ENCODE measurements at places on chromosomes 6 and 20.

DNA sequence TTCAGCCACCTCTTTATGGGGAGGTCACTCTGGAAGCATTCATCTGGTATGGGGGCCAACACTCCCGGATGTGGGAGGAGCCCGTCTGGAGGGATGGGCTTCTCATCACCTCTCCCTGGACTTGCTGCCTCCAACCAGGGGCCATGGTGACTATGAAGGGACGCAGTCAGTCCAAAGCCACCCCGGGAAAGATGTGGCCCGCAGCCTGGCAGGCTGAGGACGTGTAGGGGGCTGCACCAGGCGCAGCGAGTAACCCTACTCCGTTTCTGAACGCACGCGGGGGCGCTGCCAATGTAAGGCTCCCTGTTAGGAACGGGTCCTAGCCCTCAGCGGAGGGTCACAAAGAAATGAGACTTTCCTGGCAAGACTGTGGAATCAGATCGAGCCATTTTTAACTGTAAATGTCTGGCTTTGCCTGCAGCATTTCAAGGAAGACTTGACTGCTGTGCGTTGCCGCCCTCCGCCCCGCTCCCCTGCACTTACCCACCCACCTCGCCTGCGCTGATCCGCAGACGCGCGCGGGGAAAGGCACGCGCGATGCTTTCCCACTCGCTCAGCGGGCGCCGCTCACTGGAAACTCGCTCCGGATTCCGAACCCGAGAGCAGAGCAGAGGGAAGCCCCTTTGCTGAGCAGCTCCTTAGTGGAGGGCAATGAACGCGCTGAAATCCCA is 55.1 kb downstream of the IL20RA start:
- no peak for DNase-seq

DNA sequence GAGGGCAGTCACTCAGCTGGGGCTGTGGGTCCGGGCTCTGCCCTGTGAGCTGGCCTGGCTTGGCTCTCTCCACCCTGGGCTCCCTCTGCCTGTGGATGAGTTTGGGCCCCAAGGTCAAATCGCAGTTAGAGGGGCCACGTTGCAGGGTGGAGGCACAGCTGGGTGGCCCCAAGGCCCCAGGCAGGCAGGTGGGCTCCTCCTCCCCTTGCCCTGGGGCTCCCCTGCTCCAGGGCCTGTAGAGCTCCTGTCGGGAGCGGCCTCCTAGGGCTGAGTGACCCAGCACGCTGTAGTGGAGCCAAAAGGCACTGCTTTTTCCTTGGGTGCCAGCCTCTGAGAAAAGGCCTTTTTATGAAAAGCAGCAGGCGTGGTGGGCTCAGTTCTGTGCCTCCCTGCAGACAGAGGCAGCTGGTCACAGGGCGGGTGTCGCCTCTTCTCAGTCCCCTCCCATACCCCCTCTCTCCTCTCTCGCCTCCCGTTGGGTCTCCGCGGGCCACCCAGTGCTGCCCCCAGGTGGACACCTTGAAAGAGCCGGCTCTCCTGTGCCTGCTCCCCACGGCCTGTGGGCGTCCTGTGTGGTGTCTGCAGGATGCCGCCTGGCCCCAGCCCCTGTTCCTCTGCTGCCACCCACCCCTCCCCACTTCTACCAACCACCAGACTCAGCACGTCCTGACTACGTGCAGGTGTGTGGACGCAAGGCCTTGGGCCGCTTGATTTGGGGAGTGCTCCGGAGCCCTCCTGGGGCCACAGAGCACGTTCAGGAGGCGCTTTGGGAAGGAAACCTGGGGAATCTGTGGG is 13.2 kb downstream of the SS18L1 start:
- no peak for DNase-seq

DNA sequence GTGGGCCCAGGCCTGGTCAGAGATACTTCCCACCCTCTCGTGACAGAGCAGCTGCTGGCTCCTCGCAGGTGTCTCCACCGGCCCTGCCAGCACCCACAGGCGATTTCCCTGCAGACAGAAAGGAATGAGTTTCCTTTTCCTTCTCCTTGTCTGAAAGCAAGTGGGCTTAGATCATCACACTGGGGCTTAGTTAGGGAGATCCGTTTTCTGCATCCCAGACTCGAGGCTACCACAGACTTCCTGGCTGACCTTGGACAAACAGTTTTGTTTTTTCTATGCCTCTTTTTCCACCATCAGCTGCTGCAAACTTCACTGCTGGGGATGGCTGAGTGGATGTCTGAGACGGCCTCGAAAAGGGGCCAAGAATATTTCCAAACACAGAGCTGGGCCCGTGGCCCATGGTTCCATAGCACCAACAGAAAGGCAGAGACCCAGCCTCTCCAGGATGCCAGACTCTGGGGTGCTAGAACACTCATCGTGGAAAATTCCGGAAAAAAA is 86.5 kb downstream of the BANF2 start:
- DNase-seq, result no peak

GRCh38 chr6:116413357-116413756 is 42.6 kb downstream of the DSE start:
- no peak for DNase-seq

DNA sequence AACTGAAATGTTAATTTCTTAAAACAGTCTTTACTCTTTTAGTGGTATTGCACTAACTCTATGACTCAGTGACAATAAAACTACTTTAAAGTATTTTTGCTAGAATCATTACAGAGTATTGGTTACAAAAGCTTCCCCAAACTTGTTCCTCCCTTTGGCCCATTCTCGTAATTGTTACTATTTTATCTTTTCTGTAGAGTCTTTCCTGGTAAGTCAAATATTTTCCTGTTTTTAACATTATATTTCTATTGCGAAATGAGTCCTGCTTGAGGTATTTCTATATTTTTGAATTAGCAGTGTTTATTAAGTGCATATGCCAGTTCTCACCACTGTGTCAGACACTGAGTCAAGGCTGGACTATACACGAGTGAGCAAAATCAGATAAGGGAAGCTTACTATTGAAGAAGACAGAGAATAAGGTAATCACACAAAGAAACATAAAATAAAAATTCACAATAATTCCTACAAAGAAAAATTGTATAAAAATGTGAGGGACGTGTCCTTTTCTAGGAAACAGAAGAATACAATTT is 970.5 kb downstream of the EYS start:
- DNase-seq, result no peak

GRCh38 chr20:62772619-62772989 is 23.7 kb upstream of the MRGBP start:
- no peak for DNase-seq

DNA sequence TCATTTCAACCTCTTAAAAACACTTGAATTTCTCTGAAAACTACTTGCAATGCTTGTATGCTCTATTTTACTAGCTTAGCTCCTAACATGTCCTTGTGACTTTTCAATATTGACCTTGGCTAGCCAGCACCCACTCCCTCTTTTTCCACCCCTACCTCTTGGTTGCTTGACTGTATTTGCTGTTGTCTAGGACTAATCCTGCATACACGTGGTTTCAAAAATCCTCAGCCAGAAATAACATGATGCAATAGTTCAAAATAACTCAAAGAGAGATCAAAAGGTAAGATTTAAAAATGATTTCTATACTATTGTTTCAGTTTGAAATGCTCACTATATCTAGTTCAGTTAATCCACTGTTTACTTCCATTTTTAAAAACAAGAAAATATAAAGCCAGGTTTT is 102.3 kb upstream of the TBX18 start:
- DNase-seq, result no peak

DNA sequence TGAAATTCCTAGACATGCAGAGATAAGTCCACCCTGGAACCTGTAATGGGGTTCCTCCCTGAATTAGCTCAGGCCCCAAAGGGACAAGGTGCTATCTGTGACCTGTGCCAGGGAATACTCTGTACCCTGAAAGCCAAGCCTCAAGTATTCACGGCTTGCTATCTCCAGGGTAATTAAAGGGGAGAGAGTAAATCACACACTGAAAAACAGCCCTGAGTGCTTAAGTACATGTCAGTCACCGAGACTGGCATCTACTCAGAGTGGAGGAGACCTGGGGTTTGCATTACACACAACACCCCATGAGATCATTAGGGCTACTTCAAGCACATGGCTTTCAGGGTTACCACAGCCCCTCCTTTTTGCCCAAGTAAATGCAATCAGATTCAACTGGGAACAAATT is 188.1 kb downstream of the CD83 start:
- no peak for DNase-seq

Measured in foreskin melanocyte (primary cell).